Stimulated activated CD8-positive, alpha-beta memory T cell treated with anti-CD3 and anti-CD28 coated beads, Interleukin-7, amount 100 ng/mL, for 1 hour (primary cell): ENCODE measurements at places on chromosomes 6 and 20.
A peak's percentile ranks its signal among the peaks of the same experiment; 100 is the strongest.

DNA sequence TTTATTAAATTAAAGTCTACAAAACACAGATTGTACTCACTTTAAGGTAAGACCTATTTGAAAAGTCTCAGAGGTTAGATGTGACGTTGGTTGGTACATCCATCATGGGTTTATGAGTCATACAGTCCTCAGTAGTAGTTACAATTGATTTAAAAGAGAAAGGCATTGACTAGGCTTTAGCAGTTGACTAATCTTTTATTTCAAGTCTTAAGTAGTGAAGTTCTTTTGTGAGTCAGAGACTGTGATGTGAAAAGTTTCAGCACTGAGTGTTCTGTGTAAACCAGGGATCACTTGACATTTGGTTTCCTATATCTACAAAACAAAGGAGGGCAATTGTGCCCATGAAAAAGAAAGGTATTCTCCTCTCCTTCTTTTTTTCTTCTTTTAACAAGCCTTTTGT is 221.3 kb downstream of the GRIK2 start:
- DNase-seq = no peak

GRCh38 chr6:113291751-113292445 is 565.2 kb upstream of the MARCKS start:
- DNase-seq = no peak

- peak; percentile 88 for DNase-seq
Measured at GRCh38 chr6:31441365-31442267, 38.2 kb downstream of the MICA start.

DNA sequence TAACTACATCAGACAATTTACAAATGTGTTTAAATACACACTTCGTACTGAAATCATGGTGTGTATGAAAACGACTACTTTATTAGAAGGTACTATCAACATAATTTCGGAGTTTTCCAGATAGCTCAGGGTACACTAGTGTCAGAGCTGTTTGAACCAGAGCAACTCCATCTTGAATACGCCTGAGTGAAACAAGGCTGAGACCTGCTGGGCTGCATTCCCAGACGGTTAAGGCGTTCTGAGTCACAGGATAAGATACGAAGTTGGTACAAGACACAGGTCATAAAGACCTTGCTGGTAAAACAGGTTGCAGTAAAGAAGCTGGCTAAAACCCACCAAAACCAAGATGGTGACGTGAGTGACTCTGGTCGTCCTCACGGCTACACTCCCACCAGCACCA is 167.6 kb downstream of the THBS2 start:
- DNase-seq = no peak

DNA sequence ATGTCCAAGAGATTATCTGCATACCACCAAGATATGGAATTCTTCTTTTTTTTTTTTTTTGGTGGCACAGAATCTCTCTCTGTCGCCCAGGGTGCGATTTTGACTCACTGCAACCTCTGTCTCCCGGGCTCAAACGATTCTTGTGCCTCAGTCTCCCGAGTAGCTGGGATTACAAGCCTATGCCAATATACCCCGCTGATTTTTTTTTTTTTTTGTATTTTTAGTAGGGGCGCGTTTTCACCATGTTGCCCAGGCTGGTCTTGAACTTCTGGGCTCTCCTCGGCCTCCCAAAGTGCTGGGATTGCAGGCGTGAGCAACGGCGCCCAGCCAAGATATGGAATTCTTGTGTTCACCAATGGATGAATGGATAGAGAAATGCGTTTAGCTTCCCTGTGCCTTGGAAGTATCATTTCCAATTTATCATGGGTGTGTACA is 31.0 kb downstream of the POM121L2 start:
- no peak for DNase-seq

- DNase-seq = no peak
Measured at GRCh38 chr20:48284837-48285236, 499.6 kb upstream of the SULF2 start.

DNA sequence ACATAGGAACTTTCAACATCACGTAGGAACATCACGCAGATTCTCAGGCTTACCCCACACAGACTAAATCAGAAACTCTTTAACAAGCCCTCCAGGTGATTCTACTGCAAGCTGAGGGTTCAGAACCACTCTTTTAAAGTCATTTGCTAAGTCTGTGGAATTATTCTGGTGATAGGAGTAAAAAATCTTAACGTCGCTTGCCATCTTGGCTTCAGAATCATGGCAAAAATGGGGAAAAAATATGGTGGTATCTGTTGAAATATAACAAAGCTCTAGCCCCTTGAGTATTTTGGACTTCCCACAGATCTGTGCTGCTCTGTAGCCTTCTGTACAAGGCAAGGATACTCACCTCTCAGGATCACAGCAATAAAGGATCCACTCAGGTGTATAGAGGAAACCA is 17.4 kb downstream of the FOXO3 start:
- DNase-seq = no peak

GRCh38 chr6:136753624-136754023 is 38.7 kb downstream of the MAP3K5 start:
- DNase-seq = peak; percentile 8

- peak; percentile 32 for DNase-seq
Measured at GRCh38 chr6:722077-722524, 29.2 kb upstream of the EXOC2 start.

GRCh38 chr6:36285797-36286196 is 15.9 kb downstream of the PNPLA1 start:
- no peak for DNase-seq

DNA sequence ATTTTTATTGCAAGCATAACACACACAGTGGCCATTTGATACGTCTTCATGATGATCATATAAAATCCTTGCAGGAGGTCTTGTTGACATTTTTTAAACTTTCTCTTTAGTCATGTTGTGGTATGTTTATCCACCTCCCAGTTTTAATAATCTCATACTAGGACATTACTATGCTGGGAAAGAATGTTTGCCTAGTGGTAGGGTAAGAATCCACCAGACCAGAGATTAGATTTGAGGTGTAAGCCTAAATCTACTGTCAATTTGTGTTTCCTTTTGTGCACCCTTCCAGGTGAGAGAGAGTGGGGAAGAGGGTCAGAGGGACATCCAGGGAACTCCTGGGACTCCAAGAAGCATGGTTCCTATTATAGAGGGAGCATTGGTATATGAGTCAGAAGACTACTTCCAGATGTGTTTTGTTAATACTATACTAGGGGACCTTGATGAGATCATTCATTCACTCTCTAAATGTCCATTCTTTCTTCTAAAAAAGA is 298.3 kb upstream of the SASH1 start:
- DNase-seq = no peak

- DNase-seq = no peak
Measured at GRCh38 chr20:6008254-6008653, 45.6 kb downstream of the LRRN4 start.

DNA sequence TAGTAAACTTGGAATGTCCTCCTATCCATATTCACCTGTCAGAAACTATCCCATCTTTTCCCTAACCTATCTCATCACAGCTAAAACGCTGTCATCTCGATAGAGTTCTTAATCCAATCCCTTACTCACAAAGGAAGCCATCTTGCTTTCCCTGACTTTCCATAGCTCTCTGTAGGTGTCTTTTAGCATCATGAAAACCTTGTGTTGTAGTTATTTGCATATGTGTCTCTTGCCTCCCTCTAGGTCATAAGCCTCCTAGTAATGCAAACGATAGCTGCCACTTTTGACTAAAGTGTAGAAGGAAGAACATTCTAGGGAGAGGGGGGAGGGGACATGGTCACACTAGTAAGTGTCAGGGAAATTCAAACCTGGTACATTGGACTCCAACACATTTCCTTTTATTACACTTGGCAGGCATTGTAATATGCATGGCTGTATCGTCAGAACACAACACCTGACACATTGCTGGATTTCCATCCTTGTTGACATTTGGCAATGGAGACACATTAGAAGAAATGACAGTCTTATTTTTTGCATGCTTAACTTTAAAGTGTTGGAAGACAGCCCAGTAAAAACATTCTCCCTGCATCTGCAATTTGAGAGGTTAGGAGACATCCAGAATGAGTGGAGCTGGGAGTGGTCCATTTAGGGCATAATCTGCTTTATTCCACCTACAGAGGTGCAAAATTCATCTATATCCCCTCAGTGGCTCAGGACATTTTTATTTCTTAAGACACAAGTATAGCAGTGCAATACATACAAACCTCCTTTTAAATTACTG is 283.4 kb downstream of the HAO1 start:
- no peak for DNase-seq

DNA sequence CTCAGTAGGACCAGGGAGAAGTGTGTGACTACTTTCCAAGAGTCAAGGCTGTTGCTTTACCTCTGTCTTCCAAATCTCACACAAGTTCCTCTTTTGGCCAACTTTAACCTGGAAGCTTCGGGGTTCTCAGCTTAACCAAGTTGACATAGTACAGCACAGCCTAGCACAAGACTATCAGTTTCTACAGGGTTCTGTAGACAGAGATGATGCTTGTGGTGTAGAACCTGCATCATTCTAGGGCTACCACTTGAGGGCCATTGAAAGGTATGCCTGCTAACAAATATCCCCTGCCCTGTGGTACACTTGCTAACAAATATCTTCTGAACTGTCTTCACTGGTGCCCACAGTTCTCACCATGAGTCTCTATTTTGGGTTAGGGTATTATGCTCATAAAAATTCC is 62.0 kb upstream of the MAP3K7 start:
- no peak for DNase-seq

DNA sequence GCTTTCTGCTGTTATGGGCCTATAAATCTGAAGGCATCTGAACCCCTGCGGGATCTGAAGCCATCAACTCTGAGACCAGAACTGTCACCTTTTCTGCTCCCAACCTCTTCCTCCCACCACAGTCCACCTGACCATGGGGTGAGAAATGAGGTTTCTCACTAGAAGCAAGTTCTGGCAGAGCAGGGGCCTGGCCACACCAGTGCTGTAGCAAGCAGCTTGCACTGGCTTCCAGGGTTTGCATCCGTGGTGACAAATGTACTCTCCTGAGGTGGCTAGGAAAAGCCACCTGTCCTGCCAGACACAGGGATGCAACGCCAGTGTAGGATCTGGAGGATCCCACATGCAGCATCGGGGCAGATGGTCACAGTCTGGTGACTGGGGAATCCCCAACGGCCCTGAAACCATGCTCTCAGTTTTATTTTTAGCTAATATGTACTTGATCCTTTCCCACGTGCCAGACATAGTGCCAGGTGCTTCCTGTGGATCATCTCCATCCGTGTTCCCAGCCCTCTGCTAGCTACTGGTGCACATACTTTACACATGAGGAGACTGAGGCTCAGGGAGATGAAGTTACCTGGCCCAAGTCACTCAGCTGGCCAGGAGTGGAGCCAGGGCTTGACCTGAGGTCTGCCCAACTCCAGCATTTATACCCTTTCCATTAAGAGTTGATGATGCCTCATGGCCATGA is 122.1 kb upstream of the SPACA1 start:
- DNase-seq = no peak

DNA sequence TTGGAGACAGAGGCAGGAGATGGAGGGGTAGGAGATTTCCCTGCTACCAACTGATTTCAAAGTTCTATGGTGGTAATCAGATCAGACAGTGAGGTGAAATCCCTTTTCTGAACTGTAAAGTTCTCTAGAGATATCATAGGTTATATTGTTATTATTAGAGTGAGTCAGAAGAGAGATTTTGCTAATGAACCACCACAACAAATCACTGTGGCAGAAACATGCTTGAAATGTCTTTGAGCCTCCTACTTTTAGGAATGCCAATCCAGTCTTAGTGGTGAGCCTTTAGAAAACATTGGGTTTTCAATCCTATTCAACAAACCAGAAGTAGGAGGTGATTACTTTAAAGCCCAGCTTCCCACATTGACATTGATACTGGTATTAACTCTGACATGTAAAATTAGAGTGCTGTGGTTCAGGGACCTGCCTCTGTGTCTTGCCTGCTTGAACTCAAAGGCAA is 136.7 kb upstream of the CNR1 start:
- DNase-seq = no peak

DNA sequence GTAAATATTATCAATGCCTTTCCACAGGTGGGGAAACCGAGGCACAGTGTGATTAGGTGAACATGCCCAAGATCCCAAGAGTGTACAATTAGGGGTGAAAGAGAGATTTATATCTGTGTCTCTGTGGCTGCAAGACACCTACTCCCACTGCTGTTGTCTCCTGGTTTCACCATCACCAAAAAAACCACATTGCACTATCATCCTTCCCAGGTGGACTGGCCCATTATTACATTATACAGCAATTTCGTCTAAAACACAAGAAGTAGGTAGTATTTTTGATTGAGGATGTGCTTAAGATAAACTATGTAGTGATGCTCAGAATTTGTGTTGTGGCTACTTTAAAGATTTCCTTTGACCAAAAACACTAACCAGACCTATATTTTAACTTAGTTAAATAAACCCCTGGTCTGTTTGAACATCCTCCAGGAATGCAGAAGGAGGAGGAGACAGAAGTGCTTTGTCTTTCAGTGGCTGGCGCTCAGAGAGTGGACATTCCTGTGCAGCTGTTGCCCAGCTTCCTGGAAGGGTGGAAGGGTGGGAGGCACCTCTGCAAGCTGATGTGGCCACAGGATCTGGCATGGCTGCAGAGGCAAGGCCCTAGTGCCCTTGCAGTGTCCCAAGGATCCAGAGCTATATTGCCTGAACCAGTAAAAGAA is 23.8 kb downstream of the DCBLD1 start:
- no peak for DNase-seq

- DNase-seq = no peak
Measured at GRCh38 chr20:32271620-32272019, 5.8 kb upstream of the KIF3B start.

DNA sequence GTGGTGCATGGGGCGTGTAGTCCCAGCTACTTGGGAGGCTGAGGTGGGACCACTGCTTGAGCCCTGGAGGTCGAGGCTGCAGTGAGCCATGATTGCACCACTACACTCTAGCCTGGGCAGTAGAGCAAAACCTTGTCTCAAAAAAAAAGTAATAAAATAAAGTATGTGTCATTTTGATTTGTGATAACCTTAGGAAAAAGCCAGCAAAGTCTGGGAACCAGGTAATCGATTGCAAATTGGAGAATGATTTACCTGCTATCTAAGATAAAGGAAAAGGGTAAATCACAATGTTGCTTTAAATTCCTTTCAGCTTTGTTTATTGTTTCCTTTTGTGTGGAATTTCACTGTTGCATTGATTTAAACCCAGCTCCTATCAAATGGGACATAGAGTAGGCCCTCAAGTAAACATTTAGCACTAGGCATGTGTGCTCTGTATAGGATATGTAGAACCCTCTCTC is 59.0 kb downstream of the SGK1 start:
- no peak for DNase-seq

GRCh38 chr20:38747495-38748096 is 664 bp upstream of the ACTR5 start:
- no peak for DNase-seq

- peak; percentile 54 for DNase-seq
Measured at GRCh38 chr6:29723666-29724588, 693 bp downstream of the HLA-F start.

- DNase-seq = no peak
Measured at GRCh38 chr6:129659590-129660345, 50.2 kb downstream of the ARHGAP18 start.
